ENCODE measurements at places on chromosomes 2 and 18.

DNA sequence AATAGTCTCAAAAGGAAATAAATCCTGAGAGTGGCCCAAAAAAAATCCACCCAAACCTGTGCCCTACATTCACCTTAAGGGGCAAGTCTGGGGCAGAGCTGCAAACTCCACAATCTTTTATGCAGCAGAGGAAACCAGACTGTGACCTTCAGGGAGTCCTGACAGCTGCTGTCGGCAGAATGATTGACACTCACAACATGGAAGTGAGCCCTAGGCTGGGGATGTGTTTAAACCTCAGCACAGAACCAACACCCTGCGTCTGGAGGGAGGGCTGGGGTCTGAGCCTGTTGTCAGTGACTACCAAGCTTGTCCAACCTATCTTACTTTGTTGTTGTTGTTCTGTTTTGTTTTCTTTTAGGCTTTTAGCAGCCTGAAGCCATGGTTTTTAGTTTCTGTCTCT, 39.6 kb downstream of the CRACDL start:
- H3K4me1 ChIP-seq = no peaks in the 10 kb centered on the region
- H3K27ac ChIP-seq = no peak overlapping the region
- no peaks in the 10 kb centered on the region for H3K36me3 ChIP-seq
- no peak overlapping the region for H3K4me3 ChIP-seq
- H3K27me3 ChIP-seq = no peaks in the 10 kb centered on the region

GRCh38 chr2:1550658-1551316, 137.5 kb downstream of the TPO start:
- H3K4me3 ChIP-seq = no peak overlapping the region
- DNase-seq = no peak
- H3K27me3 ChIP-seq = no peaks in the 10 kb centered on the region
- H3K4me1 ChIP-seq = no peaks in the 10 kb centered on the region
- no peaks in the 10 kb centered on the region for H3K36me3 ChIP-seq

- H3K4me3 ChIP-seq = no peak overlapping the region
- H3K36me3 ChIP-seq = no peaks in the 10 kb centered on the region
Observed at GRCh38 chr2:168673265-168674189, 128.9 kb upstream of the NOSTRIN start.

DNA sequence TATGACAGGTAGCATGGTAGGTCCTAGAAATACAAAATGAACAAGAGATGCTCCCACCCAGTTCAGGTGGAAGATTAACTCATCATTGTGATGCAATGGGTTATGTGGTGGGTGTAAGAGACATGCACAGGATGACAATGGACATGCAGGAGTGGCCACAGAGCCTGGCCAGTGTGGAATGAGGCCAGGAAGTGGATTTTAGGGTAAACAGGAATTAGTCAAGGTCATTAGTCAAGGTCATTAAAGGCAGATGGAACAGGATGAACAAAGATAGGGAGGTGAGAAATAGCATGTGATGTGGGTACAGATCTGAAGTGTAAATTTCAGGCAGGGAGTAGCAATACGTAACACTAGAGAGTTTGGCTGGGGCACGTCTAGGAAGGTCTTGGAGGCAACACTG, 15.6 kb upstream of the SERTAD2 start:
- no peak for DNase-seq
- no peaks in the 10 kb centered on the region for H3K36me3 ChIP-seq
- no peak overlapping the region for H3K27ac ChIP-seq
- no peak overlapping the region for H3K4me3 ChIP-seq
- no peaks in the 10 kb centered on the region for H3K27me3 ChIP-seq

DNA sequence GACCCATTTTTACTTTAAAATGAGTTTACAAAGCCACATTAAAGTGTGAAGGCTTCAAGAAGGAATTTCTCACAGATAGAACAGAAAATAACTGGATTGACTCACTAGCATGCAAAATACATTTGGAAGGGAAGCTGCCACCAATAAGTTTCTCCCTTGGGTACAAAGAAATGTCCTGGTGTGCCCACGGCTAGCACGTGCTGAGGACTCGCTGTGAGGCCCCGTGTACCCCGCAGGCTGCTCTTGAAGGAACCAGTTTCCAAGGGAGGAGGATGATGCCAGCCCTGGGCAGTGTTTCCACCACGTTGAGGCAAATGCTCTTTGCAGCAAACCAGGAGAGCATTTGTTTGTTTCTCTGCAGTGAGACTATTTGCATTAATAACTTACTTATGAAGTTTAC, 207.3 kb downstream of the SH3RF3 start:
- no peaks in the 10 kb centered on the region for H3K36me3 ChIP-seq
- no peak for DNase-seq
- peaks cover 35% of the 10 kb centered on the region for H3K4me1 ChIP-seq
- H3K27ac ChIP-seq = no peak overlapping the region
- no peak overlapping the region for H3K4me3 ChIP-seq
